Sigmoid colon (tissue), 7 donors: ENCODE measurements at places on chromosomes 3 and 15. TPM values are rescaled to one million over a fixed set of nuclear protein-coding genes. Genes with fewer than 3 reads are reported as not detected.

GRCh38 chr3:104392327-104392726, 974.4 kb upstream of the ALCAM start:
- DNase-seq = no peak

DNA sequence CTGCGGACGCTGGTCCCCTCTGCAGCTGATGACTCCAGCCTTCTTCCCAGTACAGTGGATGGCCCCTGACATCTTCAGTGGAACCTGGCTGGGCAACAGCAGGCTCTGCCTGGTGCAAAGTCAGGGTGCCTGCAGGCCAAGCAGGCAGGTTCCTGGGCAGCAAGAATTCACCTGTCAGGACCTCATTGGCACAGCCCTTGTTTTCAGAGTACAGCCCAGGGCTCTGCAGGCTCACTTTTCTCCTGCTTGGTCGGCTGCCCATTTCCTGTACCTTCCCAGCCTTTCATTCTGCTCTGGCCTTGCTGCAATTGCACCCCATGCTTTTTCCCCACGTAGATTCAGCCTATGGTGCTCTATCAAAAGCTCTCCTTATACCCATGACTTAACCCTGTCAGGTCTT, 56.0 kb downstream of the LRTM1 start:
- DNase-seq = no peak

- DNase-seq = no peak
Observed at GRCh38 chr3:46660003-46660402, 33.5 kb downstream of the ALS2CL start.

DNA sequence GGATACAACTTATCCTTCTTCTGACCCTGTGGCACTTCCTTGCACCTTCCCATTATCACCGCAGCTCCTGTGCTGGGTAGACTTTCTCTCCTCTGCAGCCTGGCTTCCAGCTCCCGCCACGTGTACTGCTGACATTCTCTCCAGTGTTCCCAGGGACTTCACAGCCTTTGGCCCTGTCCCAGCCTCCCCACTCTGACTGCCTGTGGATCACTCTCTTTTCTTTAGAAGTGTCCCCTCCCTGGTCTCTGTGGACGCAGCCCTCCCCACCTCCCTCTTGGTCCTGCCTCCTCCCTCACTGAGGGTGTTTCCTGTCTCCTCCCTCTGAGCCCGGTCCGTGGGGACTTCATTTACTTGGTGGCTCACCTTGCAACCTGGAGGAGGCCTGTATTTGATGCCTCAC, 17.4 kb downstream of the PDIA5 start:
- no peak for DNase-seq

- DNase-seq = no peak
Observed at GRCh38 chr3:11717301-11717700, 73.6 kb upstream of the VGLL4 start.

GRCh38 chr3:6264906-6265305, 596.0 kb upstream of the GRM7 start:
- DNase-seq = no peak

- DNase-seq = no peak
Observed at GRCh38 chr3:56324473-56324872, 143.8 kb downstream of the ERC2 start.

GRCh38 chr3:64915778-64916177, 228.0 kb upstream of the ADAMTS9 start:
- DNase-seq = no peak

- no peak for DNase-seq
Observed at GRCh38 chr3:108414007-108414406, 96.4 kb downstream of the MYH15 start.

GRCh38 chr15:80925597-80926059, 64.0 kb downstream of the MESD start:
- no peak for DNase-seq

GRCh38 chr15:88375234-88375927, 91.8 kb downstream of the MRPL46 start:
- DNase-seq = no peak

Gene CCR9
- not detected for total RNA-seq

Gene WDR72
- 0.16 TPM for total RNA-seq

Gene MST1R
- total RNA-seq = 4.2 TPM

Gene CHRNA3
- 5.4 TPM for total RNA-seq

Gene C2CD4A
- 0.27 TPM for total RNA-seq
